ENCODE measurements at places on chromosomes 7 and 10.

DNA sequence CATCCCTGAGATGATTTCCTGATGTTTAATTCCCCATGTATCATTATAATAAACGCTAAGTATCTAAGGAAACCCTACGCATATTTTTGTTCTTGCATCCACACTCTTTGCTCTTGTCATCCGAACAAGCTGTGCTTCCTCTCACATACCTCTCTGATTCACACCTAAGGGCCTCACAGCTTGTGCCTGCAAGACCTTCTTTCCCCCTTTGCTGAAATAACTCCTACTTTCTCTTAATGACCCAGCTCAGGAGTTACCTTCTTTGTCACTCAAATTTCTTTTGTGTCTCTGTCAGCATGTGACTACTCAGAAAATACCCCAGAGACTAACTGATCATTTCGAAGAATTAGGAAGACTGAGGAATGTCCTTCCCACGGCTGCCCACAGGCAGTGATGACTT, 209.3 kb upstream of the IMMP2L start:
- no peak for DNase-seq

DNA sequence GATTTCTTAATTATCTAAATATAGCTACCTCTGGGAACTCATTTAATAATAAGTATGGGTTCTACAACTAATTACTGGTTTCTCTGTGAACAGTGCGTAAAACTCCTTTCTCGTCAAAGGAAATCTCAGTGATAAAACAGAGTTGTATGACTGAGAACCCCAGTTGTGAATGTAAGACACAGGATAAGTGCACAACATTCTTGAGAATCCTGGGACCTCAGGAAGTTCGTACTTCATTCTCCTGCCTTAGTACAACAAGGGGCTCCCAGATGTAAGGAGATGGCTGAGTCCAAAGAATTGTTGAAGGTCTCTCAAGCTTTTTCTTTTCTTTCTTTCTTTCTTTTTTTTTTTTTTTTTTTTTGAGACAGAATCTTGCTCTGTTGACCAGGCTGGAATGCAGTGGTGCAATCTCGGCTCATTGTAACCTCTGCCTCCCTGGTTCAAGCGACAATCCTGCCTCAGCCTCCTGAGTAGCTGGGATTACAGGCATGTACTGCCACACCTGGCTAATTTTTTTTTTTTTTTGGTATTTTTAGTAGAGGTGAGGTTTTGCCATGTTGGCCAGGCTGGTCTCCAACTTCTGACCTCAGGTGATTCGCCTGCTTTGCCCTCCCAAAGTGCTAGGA, 12.5 kb downstream of the DENND10 start:
- no peak for DNase-seq

GRCh38 chr7:36217211-36217960, 64.3 kb downstream of the EEPD1 start:
- no peak for DNase-seq

DNA sequence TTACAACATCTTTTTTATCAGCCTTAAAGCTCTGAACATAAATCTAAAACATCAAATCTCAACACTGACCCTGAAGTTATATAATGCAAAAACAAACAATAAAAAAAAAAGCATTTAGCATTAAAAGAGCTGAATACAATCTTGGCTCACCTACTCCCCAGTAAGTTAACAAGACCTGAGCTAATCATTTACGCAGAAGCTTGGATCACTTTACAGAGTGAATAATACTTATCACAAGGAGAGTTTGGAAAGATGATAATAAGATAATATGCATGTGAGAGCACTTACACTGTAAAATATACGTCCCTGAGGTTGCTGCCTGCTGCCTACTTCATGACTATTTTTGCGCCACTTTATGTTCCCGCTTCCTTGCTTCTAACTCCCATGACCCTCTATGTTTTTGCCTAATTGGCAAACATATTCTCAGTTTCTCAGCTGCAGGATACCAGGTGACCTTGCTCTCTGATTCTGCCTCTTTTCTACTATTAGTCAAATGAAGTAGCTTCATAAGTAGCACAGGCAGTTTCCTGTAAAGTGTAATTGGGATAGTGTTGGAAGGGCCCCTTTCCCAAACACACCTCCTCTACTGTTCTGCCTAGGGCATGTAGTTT, 333.6 kb downstream of the LRRTM3 start:
- no peak for DNase-seq

- DNase-seq, result no peak
Observed at GRCh38 chr10:35398355-35398754, 62.0 kb downstream of the CCNY start.

DNA sequence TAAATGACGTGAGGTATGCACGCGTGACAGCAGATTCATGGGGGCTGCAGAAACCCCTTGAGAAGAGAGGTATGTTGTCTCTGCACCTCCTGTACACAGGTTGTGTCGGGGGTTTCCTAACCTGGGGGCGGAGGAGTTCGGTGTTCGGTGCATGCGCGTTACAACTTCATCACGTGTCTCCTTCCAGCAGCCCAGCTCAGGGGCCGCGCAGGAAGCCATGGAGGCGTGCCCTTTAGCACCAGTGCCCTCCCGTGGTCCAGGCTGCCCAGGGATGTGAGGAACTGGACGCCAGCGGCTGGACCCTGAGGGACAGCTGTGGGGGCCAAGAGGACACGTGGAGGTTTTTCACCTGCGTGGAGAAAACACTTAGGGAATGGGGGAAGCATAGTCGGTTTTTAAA, 186.4 kb downstream of the EBF3 start:
- DNase-seq, result no peak

DNA sequence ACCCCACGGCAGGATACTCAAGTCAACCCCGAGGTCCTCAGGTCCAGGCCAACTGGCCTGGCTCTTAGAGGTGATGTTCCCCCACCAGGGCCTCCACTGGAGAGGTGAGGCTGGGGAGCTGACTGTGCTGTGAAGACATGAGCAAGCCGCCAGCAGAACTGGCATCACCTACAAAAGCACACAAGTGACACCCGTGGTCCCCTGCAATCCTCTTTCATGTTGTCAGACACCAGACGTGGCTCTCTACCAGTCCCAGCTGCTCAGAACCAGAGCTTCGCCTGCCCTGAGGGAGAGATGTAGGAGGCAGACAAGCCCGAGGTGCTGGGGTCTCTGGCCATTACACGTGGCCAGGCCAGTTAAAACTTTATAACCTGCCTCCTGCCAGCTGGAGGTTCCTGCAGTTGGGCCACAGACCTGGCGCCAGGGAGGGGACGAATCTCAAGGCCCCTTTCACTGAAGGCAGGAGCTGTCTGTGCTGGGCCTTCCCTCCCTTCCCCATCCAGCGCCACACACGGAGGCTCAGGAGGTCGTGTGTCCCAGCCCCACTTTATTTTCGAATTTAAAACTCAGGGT, 2.2 kb downstream of the COMTD1 start:
- DNase-seq, result no peak

DNA sequence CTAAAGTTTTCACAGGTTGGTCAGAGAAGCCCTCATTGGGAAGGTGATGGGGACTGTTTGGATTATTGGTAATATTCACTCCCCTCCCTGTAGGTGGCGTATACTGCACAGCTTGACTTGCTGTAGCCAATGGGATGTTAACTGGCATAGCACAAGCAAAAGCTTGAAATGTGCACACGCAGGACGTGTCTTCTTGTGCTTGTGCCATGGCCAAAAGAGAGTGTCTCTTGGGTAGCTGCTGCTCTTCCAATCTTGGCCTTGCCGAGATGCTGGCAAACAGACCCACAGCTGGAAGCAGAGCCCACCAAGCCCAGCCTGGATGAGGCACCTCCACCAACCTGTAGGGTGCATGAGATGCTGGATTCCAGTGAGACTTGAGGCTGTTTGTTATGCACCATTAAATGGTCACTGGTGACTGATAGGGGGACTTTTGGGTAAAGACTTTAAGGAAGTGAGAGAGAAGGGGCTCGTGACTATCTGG, 266.0 kb downstream of the GRID1 start:
- DNase-seq, result no peak

- no peak for DNase-seq
Observed at GRCh38 chr10:22518167-22518724, 172.9 kb downstream of the SPAG6 start.

GRCh38 chr10:13743101-13743693, 156.4 kb downstream of the PRPF18 start:
- DNase-seq, result no peak

DNA sequence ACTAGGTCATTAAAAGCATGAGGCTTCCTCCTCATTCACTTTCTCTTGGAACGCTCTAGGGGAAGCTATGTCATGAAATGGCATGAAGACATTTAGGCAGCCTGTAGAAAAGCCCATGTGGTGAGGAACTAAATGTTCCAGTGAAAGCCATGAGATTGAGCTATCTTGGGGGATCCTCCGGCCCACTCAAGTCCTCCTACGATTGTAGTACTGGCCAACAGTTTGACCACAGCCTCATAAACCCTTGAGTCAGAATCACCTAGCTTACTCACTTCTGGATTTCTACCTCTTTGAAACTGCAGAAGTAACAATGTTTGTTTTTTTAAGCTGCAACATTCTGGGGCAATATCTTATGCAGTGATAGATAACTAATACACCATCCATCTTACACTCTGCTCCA, 605.1 kb downstream of the SORCS1 start:
- DNase-seq, result no peak

GRCh38 chr7:44983742-44984477, 5.1 kb upstream of the MYO1G start:
- no peak for DNase-seq

DNA sequence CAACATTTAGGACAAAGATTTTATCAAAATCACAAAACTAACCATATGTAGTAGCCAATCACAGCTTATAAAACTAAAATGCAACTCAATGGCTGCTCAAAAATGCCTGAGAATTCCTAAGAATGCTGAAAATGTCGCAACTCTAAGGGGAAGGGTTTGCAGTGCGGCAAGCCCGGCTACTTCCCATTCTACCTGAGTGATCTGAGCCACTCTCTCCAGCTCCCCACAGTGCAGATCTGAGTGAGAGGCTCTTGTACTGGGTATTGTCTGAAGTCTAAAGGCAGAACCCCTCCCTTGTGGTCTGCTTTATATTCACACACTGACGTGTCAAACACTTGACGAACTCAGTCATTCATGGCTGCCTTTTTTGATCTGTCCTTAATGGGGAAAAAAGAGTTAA, 28.9 kb downstream of the RAB11FIP2 start:
- no peak for DNase-seq
